OCI-LY7 (cell line): ENCODE measurements at places on chromosomes 1 and 21. TPM values are rescaled to one million over a fixed set of nuclear protein-coding genes. Genes with fewer than 3 reads are reported as not detected.
A peak's percentile ranks its signal among the peaks of the same experiment; 100 is the strongest.

Gene PPIE
- 64.8 and 71.9 TPM in 2 replicates for total RNA-seq

Gene SMPDL3B
- total RNA-seq, result not detected in 2 replicates

Gene RHD
- not detected in 2 replicates for total RNA-seq

DNA sequence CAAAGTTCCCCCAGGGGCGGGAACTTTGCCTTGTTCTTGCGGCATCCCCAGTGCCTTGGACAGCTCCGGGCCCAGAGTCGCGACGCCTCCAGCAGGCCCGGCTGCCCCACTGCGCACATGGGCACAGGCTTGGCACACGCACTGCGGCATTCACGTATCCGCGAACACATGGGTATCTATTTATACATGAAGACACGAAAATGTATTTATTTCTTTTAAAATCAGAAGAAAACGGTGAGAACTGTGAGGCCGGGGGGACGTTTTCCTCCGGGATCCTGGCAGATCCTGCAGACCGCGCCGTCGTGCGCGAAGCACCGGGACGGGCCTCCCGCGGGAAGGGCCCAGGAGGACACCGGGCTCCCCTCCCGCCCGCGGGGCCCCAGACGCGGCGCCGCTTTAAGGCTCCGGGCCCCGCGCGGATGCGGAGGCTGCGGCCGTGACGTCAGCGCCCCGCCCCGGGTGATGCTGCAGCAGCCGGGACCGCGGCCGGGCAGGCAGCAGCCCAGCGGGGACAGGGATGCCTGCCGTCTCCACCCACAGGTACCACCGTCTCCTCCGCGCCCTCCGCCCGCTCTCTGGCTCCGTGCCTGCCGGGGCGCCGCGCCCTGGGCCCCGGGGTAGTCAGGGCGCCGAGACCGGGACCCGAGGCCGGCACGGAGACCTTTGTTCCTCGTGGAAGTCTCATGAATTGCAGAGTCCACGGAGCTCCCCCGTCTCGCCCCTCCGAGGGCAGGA is at the start of gene SLC45A1:
SLC45A1 (plus strand) TSS at position 468 of the 735 bp plus-strand sequence. CDS start 6,216 bp downstream, outside the sequence.
- peak; percentile 53 for DNase-seq

- DNase-seq, result no peak
These were observed 480.4 kb upstream of the ZRANB2 start for GRCh38 chr1:71561206-71561605.

GRCh38 chr1:155205969-155206593 is 1.6 kb downstream of the THBS3 start:
- DNase-seq, result no peak

GRCh38 chr1:39272027-39272797 is 67.7 kb downstream of the MACF1 start:
- peak; percentile 12 for DNase-seq

DNA sequence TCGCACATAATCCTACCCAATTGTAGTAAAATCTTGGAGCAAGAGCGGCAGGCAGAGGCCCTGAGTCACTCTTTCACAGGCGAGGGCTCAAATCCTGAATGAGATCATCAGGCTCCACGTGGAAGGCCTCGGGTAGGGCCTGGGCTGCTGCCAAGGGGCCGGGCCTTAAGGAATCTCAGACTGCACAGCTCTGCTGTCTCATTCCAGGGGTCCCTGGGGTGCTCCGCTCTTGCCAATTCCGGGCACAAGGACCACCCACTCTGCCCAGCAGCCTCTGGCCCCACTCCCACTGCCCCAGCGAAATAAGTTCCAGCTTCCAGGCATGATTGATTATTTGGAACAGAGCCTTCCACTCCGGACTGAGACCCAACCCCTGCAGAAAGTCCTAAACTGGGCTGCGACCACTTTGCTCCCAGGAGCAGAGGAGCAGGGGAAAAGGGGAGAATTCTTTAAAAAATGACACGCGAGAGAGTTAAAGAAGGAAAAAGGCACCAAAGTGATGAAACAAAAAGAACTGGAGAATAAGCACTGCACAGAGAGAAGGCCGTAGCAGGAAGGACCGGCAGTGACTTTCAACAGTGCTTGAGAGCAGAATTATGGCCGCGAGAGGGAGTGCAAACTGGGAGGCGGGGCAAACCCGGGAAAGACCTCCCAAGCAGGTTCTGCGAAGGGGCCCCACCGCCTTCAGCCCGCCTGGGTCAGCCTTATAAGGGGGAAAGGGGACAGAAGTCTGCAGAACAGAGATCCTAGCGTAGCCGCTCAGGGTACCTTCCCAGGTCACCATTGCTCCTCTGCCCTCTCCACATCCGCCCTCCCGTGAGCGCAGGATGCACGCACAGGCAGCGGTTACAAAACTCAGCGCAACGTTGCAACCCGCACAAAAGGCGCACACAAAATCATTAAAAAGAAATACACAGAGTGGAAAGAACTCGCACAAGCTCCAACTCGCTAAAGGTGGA is 2.0 kb downstream of the ADAMTS1 start:
- DNase-seq, result no peak
